ENCODE measurements at places on chromosomes 2 and 18. TPM values are rescaled to one million over a fixed set of nuclear protein-coding genes. Genes with fewer than 3 reads are reported as not detected.

GRCh38 chr2:145682546-145683157 lies 1162.7 kb upstream of the ZEB2 start:
- DNase-seq = no peak

Gene CD226
- total RNA-seq = 1.0 TPM

GRCh38 chr2:29462293-29462692 lies 347.1 kb downstream of the CLIP4 start:
- DNase-seq = no peak

- DNase-seq = no peak
Measured at GRCh38 chr2:41042343-41042742, 590.5 kb upstream of the SLC8A1 start.

DNA sequence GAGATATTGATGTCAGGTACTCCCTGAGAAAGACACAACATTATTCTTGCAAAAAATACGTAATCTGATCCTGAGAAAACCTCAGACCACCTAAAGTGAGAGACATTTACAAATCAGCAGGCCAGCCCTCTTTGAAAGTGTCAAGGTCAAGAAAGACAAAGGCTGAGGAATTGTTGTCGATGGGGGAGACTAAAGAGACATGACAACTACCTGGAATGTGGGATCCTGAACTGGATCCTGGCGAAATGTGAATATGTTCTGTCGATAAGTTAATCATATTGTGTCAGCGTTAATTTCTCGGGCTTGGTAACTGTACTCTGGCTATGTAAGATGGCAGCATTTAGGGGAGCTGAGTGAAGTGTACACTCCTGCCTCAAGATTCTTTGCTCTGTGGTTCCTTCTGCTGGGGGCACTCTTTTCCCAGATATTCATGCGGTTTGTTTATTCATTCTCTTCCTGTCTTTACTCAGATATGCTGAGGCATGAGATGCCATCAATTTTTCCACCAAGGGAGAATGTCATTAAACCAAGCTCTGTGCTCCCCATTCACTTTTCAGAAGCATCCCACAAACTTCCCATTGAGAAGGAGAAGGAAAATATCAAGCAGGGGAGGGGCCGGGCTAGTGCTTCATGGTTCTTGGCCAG lies 154.9 kb downstream of the CAPN13 start:
- no peak for DNase-seq

GRCh38 chr2:133591164-133591563 lies 22.9 kb upstream of the NCKAP5 start:
- no peak for DNase-seq

Gene DSC1
- total RNA-seq = not detected

DNA sequence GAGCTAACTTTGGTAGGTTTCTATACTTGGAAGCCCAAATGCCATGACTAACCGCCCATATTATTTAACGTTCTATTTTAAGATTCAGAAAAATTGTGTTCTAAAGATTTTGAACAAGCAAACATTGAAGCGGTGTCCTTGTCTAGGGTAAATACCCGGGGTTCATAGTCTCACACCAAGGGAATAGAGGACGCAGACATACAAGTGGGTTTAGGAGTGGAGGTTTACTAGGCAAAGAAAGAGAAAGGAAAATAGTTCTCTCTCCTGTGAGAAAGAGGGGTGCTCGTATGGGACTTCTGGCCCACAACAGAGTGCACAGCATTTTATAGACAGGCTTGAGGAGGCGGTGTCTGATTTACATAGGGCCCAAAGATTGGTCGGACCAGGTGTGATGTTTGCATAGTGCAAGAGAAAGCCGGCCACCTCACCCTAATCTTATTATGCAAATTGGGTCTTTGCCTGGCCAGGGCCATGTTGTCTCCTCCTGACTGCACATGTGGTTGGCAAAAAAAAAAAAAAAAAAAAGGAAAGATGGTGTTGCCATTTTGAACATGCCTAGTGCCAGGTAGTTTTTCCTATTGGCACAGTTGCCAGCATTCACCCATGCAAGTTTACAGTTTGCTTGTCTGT lies 1062.6 kb downstream of the LRP1B start:
- no peak for DNase-seq

DNA sequence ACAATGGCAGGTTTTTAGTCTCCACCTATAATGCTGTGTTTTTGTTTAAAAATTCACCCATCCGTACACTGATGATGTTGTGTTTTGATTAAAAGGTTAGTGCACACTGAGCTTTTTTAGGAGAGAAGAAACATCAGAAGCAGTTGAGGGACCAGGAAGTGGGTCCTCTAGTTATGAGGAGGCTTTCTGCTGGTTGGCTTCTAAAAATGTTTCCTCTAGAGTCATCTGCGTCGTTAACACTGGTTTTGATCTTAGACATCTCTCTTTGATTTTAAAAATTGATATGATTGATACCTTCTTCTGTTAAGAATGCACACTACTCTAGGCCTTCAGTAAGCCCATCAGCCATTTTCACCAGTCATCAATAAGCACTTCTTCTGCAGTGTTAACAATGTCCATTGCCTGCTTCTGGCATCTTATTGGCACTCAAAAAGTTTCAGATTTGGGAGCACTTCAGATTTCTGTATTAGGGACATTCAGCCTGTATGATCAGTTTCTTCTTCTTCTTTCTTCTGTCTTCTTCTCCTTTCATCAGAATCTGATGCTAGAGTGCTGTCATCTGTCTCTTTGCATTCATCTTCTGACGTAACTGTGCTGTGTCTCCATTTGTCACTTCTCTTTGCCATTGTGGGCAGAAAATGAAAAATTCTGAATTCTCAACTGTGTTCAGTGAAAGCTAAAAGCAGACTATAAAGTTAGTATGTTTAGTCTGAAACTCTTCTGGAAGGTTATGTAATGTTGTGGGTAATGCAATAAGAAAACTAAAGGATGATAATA lies 56.3 kb downstream of the PHLPP1 start:
- no peak for DNase-seq

Gene PRKD3
- 43.7 TPM for total RNA-seq

DNA sequence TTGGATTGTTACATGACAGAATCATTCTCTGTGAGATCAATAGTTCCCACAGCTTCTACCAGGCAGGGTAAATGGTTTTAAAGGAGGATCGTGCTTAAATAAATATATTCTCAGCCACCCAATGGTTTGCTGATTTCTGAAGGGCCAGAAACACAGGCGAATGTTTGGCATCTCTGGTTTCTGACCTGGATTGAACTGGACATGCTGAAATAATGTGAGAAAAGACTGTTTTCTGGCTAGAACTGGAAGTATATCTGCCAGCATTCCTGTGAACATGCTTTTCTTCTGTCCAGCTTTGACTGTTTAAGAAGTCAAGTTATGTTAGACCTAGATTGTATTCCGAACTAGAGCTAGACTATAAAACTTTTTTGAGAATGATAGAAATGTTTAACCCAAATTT lies 77.1 kb upstream of the COL3A1 start:
- no peak for DNase-seq

DNA sequence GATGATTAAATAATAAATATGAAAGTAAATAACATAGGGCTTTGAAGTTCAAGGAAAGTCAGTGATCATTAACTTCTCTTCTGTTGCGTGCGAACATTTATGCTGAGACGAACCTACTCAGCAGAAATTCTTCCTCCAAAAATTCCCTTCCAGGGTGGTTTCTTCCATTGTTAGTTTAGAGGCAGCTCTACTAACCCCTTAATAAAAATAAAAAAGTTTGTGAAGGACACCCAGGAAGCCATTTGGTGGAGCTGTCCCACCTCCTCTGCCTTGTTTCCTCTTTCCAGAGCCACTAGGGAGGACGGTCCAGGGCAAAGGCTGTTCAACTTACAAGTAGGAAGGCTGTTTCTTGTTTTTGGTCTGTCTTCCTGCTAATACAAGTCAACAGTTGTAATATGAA lies 2.1 kb upstream of the SMAD2 start:
- DNase-seq = no peak

DNA sequence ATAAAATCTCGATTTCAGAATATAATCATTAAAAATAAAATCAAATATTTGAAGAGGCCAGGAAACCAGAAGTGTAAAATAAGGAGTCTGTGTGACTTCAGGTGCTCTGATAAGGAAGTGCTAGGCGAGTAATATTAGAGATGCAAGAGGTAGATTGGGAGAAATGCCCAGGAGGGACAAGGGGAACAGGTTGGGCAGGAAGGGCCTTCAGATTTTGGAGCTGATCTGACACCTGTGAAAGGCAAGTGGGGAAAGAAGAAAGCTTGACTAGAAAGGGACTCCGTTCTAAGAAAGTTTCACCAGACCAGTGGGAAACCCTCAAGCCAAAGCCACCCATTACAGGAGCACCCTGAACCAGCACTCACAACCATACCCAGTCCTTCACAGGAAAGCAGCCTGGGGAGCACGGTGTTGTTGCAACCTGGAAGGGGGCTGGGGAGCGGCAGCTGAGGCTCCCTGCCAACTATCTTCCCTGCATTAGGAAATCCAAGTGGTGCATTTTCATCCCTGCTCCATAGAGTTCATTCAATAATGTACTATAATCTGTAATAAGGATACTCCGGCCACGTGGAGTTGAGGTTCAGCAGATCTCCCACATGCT lies 57.5 kb upstream of the GREB1L start:
- no peak for DNase-seq

DNA sequence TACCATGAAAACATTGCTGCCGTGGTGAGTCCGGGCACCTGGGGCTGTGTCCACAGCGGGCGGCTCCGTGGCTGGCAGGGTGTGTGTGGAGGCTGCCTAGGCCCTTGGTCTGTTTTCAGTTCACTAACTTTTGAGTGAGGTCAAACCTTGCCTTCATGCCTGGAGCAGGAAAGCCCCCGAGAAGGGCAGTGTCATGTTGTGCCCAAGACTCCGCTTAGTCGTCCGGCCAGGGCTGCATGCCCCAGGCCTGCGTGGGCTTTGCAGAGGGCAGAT lies 24.1 kb downstream of the MAL start:
- no peak for DNase-seq

DNA sequence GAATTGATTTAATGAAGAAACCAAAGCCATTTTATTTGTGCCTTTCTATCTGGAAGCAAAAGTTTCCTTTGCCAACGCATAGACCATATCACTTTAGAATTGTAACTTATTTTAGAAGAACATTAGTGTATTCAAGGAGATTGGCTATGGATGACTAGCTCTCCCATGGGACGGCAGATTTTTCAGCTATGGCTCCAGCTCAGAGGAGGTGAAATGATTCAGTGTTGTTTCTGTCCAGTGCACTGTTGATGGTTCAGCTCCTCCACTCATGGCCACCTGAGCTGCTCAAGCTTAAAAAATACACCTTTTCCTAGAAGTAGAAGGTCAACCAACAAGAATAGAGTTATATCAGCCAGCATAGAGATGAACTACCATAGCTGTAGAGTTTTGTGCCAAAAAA lies 1597.5 kb upstream of the PIK3C3 start:
- no peak for DNase-seq

Gene PROC
- total RNA-seq = not detected

DNA sequence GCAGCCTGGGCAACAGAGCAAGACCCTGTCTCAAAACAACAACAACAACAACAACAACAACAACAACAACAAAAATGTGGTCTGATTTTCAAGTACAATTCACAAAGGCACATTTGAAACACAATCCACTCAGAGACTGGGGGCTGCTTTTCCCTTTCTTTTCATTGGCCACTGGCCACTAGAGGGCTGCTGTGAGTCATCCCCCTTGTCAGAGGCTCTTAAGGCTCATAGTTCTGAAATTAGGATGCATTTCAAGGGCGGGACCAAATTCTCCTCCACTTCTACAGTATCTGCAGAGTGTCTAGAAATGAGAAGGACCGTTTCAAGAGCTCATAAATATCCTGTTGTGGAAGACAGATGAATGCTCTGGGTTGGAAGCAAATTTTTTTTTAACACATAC lies 285.4 kb downstream of the NRXN1 start:
- no peak for DNase-seq

Gene COLEC12
- total RNA-seq = 0.78 TPM

GRCh38 chr2:140791802-140792201 lies 1339.0 kb downstream of the LRP1B start:
- no peak for DNase-seq

- no peak for DNase-seq
Measured at GRCh38 chr2:84927275-84927627, 21.8 kb downstream of the TMSB10 start.

GRCh38 chr18:48679236-48679635 lies 140.4 kb downstream of the CTIF start:
- DNase-seq = no peak

Gene ELOA2
- total RNA-seq = not detected

Gene KIAA2012
- 5.2 TPM for total RNA-seq

GRCh38 chr2:144493027-144493809 lies 26.7 kb downstream of the ZEB2 start:
- no peak for DNase-seq

Gene ERFE
- 0.20 TPM for total RNA-seq

DNA sequence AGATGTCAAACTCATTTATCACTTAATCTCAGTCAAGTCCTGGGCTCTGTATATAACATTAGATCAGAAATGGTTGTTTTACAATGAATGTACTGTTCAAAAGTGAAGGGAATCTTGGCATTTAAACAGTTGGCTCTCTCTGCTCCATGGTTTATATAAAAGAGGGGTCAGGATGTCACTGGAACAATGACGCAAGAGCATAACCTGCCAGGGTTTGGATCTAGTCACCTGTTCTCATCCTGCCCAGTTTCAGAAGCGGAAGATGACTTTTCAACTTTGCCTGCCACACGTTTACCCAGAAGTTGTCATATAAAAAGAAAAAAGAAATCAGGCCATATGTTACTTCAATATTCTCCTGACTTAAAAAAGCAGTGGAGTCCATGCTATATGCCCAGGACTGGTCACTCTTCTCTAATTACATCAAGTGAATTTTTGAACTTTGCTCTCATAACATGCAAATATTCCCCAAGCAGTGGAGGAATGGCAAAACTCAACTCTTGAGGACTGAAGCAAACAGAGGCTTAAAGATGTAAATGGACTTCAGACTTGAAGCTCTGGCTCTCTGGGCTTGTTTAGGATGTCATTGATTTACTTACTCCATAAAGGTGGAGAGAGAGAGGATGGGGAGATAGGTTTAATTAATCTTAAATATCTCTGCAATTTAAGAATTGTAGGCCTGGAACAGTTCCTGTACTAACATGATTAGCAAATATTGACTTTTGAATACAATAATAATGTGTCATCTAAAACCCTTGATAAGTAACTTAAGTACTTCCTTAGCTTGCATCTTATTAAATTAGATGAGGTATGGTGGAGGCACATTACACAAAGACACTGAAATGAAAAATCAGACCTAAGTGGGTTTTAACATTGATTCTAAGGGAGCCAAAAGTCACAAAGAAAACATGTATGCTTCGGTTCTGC lies 58.3 kb downstream of the ETAA1 start:
- DNase-seq = no peak

- no peak for DNase-seq
Measured at GRCh38 chr2:178895872-178896271, 88.6 kb upstream of the TTN start.

GRCh38 chr18:22200611-22201225 lies 31.3 kb downstream of the GATA6 start:
- no peak for DNase-seq

GRCh38 chr2:193505620-193506019 lies 1310.9 kb upstream of the TMEFF2 start:
- no peak for DNase-seq

DNA sequence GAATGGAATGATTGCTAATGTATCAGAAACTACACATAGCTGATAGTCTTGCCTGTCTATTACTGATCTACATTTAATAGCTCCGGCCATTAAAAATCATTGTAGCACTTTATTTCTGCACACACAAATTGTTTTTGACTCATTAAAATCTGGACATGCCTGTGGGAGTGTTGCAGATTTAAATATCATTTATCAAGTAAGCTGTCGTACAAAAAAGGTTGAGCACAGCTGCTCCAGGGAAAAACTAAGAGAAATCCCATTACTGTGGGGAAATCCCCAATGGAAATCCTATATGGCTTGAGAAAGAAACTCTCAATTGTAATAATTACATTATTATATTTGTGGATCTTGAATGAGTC lies 99.6 kb upstream of the CERS6 start:
- no peak for DNase-seq
